Stimulated activated CD4-positive, alpha-beta T cell treated with anti-CD3 and anti-CD28 coated beads, Interleukin-4, amount 100 ng/mL, for 48 hours (primary cell): ENCODE measurements at places on chromosomes 13 and 19.

GRCh38 chr19:49579947-49580263 is 451 bp downstream of the NOSIP start:
- DNase-seq: no peak

DNA sequence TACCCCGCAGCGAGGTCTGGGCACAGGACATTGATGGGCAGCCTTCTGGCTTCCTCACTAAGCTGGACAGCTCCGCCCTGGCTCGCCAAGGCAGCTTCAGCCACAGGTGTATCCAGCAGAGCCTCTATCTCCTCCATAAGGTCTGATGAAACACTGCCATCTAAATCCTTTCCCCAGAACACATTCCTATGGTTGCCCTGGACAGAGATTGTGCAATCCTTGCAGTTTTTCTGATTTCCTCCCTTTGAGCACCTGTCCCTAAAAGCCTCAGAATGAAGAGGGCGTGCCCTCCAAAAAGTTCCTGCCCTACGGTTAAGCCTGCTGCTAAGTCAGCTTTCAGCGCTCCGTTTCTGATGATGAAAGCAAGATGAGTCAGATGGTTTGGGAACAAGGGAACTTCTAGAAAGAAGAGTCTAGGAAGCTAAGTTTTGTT is 21.0 kb downstream of the CLEC4M start:
- no peak for DNase-seq

GRCh38 chr13:90943946-90944345 is 403.5 kb upstream of the MIR17HG start:
- DNase-seq: no peak

DNA sequence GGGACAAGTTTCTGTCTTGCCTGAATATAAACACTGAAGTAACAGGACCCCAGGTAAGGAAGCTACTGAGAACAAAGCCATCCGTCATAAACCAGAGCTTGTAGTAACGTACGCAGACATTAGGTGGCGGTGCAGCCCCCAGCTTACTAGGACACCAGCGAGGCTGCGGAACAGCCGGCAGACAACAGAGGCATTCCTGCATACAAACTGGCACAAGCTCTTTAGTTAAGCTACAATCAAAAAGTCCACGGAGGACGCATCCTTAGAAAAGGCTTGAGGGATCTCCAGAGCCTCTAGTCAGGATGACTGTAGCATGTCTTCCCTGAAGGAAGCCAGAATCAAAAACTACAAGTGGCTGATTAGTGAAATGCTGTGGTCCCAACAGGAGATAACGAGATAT is 26.2 kb downstream of the ZNF160 start:
- no peak for DNase-seq

DNA sequence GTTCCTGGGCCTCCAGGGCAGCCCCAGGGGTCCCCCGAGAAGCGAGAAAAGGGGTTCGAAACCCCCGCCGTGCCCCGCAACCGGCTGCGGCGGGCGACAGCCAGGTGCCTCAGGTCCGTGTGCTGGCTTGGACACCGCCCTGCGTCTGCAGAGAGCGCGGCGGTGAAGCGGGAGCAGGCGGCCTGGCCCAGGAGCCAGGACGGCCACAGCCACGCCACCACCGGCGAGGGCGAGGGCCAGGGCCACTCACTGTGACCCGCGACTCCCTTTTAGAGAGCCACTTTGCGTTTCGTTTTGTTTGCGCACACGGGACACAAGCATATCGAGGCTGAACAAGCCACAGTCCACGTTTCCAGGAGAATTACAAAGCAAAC is 110.4 kb downstream of the CRYL1 start:
- no peak for DNase-seq

- DNase-seq: no peak
These were observed 16.1 kb downstream of the CEACAM1 start for GRCh38 chr19:42512130-42512636.

GRCh38 chr19:38219221-38219620 is 4.8 kb downstream of the DPF1 start:
- no peak for DNase-seq

GRCh38 chr13:29547153-29547552 is 48.3 kb downstream of the SLC7A1 start:
- no peak for DNase-seq

DNA sequence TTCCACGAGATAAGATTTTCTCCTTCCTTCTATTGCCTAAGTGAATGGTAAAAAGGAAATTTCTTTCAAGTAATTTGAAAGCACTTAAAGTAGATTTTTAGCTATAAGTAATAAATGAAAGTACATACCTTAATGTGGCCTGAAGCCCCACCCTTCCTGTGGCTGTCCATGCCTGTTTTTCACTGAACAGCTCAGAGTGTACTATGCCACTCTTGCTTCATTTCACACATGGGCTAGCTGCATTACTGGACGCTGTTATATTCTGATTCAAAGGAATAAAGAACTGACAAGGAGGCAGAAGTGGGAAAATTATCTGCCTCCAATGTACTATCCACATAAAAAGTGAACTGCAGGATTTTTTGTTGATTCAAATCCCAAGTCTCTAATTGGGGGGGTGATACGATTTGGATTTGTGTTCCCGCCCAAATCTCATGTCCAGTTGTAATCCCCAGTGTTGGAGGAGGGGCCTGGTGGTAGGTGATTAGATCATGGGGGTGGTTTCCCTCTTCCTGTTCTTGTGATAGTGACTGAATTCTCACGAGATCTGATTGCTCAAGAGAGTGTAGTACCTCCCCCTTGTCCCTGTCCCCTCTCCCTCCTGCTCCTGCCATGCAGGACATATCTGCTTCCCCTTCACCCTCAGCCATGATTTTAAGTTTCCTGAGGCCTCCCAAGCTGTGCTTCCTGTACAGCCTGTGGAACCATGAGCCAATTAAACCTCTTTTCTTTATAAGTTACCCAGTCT is 154.7 kb upstream of the SGCG start:
- DNase-seq: no peak

- DNase-seq: no peak
These were observed 18.2 kb downstream of the GSX1 start for GRCh38 chr13:27810461-27810860.

DNA sequence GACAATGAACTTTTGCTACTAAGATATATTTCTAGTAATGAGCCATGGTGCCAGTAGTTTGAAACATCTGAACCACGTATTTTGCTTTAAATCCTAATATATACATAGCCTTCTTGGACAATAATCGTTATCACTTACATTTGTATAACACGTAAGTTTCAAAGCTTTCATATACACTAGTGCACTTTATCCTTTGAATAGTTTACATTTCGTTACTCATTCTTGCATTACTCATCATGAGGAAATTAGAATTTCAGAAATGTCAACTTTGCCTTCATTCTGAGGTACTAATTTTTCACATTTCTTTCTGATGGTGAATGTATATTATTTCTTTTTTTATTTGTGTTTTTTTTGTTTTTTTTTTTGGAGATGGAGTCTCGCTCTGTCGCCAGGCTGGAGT is 5.8 kb downstream of the KBTBD7 start:
- DNase-seq: no peak

GRCh38 chr13:76314495-76314894 is 571.7 kb downstream of the KCTD12 start:
- no peak for DNase-seq

GRCh38 chr13:79602936-79603335 is 122.0 kb downstream of the NDFIP2 start:
- DNase-seq: no peak

DNA sequence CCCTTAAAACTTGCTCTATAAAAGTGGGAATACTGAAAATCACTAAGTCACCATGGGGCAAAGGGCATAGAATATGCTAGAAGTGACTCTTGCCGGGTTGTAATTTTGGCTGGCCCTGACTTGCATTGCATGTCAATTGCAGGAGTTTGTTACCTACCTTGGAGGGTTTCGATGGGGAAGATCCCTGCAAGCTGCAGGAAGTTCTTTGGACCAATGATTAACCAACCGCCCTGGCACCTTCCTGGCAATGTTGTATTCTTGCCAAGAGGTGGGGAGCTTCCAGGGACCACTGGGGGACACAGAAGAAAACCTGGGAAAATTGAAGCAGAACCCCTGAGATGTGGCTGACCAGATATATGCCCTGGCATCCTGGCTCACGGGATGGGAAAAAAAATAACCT is 235.8 kb downstream of the B3GLCT start:
- no peak for DNase-seq

DNA sequence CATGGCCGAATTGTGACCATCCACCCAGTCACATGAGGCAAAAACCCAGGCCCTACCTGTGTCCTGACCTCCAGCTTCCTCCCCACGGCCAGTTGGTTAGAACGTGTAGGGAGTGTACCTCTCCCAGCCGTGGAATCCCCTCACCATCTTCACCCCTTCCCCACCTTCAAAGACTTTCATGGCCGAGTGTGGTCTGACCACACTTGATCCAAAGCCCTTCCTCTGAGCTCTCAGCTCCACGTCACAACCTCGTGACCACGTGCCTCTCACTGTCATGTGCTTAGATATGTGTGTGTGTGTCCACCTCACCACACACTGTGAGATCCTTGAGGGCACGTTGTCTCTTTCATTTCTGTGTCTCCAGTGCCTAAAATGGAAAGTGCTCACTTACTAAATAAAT is 48.6 kb upstream of the UBE2L5 start:
- no peak for DNase-seq

GRCh38 chr19:3723883-3724282 is 15.7 kb downstream of the TJP3 start:
- DNase-seq: no peak

DNA sequence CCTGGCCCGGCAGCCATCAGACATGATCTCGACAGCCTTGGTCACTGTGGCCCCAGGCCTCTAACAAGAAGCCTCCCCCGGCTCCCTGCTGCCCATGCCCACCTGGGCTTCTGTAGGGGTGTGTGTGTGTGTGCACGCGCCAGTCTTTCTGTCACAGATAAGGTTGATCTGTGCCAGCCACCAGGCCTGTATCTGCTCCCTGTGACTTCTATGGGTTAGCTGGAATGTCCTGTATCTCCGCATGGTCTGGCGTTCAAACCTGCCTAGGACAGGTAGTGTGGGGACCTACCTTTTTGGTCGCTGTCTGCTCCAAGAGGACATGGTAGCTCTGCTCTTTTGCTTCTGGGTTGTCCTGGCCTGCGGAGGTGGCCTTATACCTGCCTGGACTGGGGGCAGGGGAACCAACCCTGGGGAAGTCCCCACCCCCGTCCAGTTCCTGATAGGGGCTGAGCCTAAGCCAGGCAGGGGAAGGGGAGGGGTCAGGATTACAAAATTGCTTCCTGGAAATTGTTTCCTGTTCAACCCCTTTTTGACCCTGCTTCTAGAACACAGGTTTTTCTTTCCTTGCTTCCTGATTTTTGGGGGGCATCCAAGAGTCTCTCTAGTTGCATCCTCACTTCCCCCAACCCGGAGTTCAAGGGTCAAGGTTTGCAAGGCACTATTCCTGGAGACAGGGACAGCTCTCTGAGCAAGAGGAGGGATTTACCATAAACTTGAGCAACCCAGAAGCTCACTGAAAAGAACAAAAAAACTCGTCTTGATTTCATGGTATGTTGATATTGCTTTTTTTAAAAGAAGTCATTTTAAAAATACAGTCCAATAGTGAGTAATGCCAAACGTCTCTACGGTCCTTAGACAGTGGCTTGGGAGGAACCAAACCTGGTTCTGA is at the start of gene LRG1:
TSS of gene LRG1 (minus strand) at position 344 of the 889 bp plus-strand sequence. CDS start at position 321, 23 bp downstream.
- DNase-seq: no peak

- no peak for DNase-seq
These were observed 19.6 kb upstream of the GTF2F2 start for GRCh38 chr13:45100573-45101262.

GRCh38 chr13:68895696-68896095 is 1211.9 kb upstream of the ATXN8OS start:
- DNase-seq: no peak

DNA sequence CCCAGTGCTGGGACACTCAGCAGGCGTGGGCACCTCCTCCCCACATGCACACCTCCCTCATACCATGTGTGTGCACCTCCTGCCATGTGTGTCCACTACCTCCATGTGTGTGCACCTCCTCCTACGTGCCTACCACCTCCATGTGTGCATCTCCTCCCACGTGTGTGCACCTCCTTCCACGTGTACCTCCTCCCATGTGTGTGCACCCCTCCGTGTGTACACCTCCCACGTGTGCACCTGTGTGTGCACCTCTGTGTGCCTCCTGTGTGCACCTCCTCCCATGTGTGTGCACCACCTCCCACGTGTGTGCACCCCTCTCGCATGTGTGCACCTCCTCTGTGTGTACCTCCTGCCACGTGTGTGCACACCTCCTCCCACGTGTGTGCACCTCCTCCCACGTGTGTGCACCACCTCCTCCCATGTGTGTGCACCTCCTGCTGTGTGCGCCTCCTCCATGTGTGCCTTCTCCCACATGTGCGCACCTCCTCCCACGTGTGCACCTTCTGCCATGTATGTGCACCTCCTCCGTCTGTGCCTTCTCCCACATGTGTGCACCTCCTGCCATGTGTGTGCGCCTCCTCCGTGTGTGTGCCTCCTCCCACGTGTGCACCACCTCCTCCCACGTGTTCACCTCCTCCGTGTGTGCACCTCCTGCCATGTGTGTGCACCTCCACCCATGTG is 6.1 kb upstream of the C13orf46 start:
- no peak for DNase-seq

- DNase-seq: no peak
These were observed 153.1 kb downstream of the FGF9 start for GRCh38 chr13:21823949-21824348.

DNA sequence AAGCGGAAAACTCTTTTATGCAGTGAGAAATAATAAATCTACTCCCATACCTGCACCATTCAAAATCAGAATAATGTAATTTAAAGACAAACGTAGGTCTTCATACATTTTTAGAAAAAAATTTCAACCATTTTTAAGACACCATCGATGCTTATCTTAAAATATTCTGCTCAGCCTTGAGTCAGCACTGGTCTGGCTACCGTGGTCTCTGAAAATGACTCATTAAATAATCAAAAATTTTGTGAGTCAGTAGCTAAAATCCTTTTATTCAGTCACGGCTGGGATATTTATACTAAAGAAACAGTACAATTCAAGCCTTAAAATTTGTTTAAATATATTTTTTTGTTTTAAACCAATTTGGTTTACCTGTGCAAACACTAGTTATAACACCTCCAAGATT is 2862.8 kb upstream of the PCDH20 start:
- DNase-seq: no peak

DNA sequence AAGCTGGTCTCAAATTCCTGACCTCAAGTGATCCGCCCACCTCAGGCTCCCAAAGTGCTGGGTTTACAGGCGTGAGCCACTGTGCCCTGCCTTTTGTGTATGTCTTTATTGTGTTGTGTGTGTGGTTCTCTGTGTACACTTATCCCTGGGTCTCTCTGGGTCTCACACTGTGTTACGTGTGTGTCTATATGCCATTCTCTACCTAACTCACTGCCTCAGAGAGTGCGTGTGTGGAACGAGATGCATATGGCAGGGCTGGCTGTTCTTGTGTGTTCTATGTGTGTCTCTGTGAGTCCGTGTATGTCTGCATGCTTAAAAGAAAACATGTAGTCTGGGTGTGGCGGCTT is 10.5 kb downstream of the FOXA3 start:
- no peak for DNase-seq

- peak; percentile 50 for DNase-seq
These were observed 25.8 kb upstream of the MAP3K10 start for GRCh38 chr19:40165362-40165937.

GRCh38 chr19:17127671-17128070 is 52.1 kb downstream of the MYO9B start:
- DNase-seq: no peak

- no peak for DNase-seq
These were observed 11.2 kb upstream of the PRR19 start for GRCh38 chr19:42290523-42291434.
